ENCODE measurements at places on chromosomes 5 and 9.
A peak's percentile ranks its signal among the peaks of the same experiment; 100 is the strongest.

DNA sequence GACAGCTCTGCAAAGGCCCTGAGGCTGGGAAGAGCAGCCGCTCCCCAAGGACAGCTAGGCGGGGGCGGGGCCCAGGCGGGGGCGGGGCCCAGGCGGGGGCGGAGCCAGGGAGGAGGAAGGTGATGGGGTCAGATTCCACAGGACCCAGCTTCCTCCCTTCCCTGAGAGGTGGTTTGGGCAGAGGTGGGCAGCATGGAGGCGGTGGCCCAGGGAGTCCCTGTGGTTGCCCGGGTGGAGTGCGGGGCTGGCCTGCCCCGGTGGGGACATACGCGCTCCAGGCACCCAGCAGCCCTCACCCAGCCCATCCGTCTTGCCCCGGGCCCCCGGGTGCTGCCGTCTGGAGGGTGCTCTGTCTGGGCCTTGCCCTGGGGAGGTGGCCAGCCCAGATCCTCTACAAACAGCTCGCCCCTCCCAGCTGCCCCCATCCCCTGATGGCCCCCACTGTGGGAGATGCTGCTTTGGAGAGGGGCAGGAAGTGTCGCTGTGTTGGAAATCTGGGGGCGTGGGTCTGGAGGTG, 11.0 kb upstream of the RNU6ATAC start:
- DNase-seq: no peak

GRCh38 chr5:169065400-169065799, 235.5 kb downstream of the SLIT3 start:
- DNase-seq: no peak

GRCh38 chr9:69326261-69326660, 1.2 kb downstream of the ENTREP1 start:
- DNase-seq: no peak

GRCh38 chr5:75848077-75848476, 130.8 kb upstream of the POC5 start:
- DNase-seq: no peak

DNA sequence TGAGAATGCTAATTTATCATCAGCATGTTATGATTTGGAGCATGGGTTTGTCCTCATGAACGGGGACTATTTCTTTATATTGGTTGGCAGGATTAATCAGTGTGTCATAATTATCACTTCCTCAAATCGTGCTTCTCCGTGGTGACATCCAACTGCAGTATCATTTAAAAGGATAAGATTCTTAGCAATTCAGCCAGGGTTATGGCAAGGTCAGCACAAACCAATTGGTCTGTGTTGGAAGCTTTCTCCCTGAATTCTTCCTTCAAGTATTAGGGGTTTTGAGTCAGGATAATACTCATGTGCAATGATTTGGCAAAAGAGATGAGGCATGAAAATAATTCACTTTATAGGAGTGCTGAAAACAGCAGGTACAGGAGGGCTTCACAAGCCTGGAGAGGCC, 5.5 kb upstream of the CAMLG start:
- no peak for DNase-seq

GRCh38 chr5:153827397-153827796, 211.3 kb downstream of the FAM114A2 start:
- DNase-seq: peak; percentile 32

DNA sequence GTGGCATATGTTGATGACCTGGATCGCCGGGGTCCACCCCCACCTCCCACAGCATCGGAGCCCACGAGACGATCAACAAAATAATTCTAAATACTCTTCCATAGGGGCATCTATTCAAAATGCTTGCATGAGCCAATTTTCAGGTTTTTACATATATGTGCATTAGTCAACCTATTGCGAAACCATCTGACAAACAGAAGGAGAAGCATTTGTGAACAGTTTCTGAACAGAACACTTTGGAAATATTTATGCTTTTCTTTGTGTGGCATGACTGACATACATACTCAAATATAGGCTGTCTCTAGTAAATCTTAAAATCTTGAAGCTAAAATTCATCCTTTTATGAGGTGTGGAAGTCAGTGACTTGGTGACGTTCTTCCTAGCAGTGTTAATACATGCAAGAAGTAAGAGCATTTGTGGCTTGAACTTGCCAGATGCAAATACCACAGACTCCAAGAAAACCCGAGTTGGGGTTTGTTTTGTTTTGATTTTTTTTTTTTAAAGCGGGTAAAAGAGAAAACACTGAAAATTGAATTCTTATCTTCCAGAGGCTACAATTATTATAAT, 5.3 kb downstream of the GPR151 start:
- DNase-seq: peak; percentile 62

GRCh38 chr9:114339130-114339908, 9.7 kb downstream of the ORM2 start:
- DNase-seq: peak; percentile 60

GRCh38 chr9:107772988-107773387, 283.4 kb upstream of the KLF4 start:
- no peak for DNase-seq

- DNase-seq: peak; percentile 35
These were observed 23.4 kb downstream of the CETN3 start for GRCh38 chr5:90386099-90386710.

GRCh38 chr9:90810691-90811090, 9.1 kb downstream of the SYK start:
- DNase-seq: no peak

- no peak for DNase-seq
These were observed 17.1 kb downstream of the F2R start for GRCh38 chr5:76733049-76733417.

- no peak for DNase-seq
These were observed 924.3 kb upstream of the CDH10 start for GRCh38 chr5:25568989-25569625.

GRCh38 chr5:172361566-172362238, 78.1 kb upstream of the UBTD2 start:
- peak; percentile 100 for DNase-seq

DNA sequence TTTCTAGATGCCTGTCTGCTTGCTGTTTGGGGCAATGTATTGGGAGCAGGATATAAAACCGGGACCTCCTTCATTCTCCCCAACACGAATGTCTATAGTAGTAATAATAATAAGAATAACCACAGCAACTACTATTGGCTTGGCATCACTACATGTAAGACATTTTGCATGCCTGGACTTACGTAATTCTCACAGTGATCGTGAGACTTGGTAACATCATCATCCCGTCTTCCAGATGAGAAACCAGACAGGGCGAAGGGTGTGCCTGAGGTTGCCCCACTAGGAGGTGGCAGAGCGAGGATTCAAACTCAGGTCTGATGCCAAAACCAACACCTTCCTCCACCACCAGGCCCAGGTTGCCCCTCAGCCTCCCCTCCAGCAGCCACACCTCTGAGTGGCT, 185.1 kb downstream of the RGS3 start:
- DNase-seq: no peak

- no peak for DNase-seq
These were observed 26.9 kb upstream of the IGFBPL1 start for GRCh38 chr9:38451162-38451561.

GRCh38 chr9:86971742-86972141, 24.4 kb upstream of the GAS1 start:
- no peak for DNase-seq

DNA sequence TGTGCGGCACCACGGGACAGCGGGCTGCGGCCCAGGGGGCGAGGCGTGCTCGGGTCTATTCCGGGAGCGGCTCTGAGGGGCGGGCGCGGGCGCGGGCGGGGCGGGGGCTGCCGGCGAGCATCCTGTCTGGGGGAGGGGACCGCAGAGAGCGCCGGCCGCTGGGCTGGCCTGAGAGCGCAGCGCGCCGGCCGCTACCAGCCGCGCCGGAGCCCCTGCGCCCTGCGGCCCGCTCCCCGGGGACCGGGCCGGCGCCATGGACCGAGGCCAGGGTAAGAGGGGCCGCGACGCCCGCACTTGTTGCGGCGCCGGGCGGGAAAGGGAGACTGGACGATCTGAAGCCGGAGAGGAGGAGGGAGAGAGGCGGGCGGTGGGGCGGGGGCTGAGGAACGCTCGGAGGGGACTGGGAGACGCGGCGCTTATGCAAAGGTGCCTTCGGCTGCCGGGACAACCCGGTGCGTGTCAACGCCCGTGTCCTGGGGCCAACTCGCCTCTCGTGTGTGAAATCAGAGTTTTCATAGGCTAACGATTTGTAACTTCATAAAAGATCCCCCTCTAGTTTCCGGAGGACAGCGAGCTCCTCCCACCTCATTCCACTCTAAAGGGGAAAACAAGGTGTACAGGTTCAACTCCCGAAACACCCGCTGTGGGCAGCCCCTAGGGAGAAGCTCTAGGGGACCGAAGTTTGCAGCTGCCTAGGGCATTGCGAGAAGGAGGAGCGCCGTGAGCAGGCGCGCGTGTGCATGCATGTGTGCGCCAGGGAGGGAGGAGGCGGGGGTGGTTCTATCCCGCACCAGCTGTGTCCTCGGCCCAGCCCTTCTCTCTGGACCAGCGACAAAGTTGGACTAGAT, at the start of gene AFAP1L1:
Gene AFAP1L1 (plus strand): TSS at position 144 of the 848 bp plus-strand sequence. CDS start 110 bp downstream, at position 254.
- peak; percentile 46 for DNase-seq

GRCh38 chr5:2861605-2862004, 110.1 kb upstream of the IRX2 start:
- DNase-seq: no peak

- DNase-seq: no peak
These were observed 2.7 kb downstream of the PTGDS start for GRCh38 chr9:136979769-136980587.

DNA sequence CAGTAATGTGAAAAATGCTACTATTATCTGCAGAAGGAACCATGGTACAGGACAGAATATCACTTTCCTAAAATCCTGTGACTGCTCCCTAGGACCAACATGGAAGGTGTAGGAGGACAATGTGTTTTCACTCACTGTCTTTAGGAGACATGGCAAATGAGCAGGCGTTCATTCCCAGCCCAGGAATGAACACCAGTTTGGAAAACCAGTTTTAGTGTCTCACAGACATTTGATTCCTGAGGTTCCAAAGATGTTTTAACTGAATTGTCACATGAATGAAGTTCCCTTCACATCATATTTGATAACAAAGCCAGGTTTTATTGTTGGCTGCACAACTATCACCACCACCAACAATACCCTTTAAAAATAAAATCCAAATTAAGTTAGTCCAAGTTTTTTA, 178.2 kb downstream of the ENC1 start:
- DNase-seq: no peak

- peak; percentile 57 for DNase-seq
These were observed 91.1 kb upstream of the CD180 start for GRCh38 chr5:67287510-67288268.

- no peak for DNase-seq
These were observed 74.5 kb downstream of the COL5A1 start for GRCh38 chr9:134716067-134716466.

DNA sequence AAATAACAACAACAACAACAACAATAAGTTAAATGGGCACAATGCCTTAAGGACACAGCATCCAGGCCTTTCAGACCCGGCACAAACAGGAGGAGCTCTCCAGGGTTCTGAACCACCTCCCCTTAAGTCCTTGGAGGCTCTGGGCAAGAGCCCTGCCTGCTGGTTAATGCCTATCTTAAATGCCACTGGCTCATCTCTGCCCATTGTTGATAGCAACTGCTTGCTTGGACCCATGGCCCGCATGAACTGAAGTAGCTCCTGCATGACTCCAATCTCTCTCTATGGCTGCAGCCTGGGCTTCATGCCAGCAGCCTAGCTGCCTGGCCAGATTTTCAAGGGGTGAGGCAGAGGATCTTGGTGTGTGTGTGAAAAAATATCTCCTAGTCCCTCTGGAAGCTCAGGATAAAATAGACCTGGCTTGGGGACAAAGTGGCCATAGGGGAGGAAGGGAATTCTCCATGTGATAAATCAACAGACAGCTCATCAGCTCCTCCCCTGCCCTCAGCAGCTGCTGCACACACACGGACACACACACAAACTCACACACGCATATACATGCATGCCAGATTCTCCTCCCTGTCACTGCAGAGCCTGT, 27.4 kb downstream of the FAM219A start:
- peak; percentile 72 for DNase-seq

DNA sequence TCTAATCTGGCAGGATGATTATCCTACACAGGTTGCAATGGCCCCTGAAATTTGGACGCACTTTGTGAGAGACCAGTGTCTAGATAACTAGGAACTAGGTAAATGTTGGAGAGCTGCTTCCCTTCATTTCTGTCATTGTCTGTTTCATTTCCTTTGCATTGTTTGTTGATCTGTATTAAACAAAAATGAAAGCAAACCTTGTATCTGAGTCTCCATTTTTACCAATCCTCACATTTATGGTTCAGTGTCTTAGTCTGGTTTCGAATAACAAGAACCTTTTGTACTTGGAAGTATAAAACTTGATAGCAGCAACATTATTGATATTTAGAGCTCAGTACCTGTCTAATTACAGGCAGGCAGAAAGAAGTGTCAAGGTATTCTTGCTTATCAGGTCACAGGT, 105.5 kb downstream of the MRPS30 start:
- DNase-seq: no peak

DNA sequence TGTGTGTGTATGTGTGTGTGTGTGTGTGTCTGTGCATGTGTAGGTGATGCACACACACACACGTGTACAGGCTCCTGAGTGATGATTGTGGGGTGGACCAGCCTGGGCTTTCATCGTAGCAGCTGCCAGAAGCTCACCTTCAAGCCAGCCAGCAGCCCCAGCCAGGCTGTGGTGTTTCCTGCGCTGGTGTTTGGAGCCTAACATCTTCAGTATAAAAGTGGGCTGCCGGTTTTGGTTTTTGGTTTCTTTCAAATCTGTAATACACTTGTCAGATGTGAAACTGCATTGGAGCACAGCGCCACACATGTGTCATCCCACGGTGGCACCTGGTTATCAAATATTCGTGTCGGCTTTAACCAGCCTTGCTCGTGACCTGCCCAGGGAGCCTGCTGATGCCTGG, 114.2 kb downstream of the OLFM1 start:
- no peak for DNase-seq

DNA sequence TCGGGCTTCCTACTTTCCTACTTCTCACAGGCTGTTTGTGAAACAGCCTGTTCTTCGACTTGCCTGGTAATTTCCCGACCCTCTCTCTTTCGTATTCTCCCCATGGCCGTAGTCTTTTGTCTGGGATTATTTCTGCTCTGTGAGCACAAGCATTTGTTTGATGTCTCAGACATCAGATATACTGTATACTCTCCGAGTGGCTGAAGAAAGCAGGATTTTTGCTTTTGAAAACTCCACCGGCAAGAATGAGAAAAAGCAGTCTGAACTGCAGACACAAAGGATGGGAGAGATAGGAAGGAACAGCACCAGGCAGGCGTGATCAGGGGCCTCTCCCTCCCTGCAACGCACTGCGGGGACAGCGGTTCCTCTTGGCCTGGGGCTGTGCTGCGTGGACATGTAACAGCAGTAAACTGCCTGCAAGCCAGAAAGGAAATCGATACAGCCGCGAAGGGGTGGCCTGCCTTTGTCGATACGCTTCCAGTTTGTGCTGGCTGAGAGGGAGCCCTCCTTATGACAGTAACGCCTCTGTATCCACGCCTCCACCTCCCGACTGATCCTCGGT, 313.9 kb upstream of the TLE4 start:
- DNase-seq: no peak

All from fibroblast of mammary gland (primary cell).